Germinal center (tissue), 1 donor: ENCODE measurements at places on chromosomes 7 and 10.

DNA sequence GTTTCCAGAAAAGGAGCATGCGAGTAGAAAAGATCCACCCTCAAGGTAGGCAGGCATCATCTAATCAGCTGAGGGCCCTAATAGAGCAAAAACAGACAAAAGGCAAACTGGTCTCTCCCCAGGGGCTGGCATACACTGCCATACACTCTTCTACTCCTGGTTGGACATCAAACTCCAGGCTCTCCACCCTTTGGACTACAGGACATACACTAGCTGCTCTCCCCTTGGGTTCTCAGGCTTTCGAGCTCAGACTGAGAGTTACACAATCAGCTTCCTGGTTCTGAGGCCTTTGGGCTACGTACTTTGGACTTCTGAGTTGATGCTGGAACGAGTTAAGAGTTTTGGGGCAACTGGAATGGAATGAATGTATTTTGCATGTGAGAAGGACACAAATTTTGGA lies 50.9 kb upstream of the TM9SF3 start:
- no peak for DNase-seq

- DNase-seq = no peak
These were observed 336.8 kb downstream of the ARL4A start for GRCh38 chr7:13024121-13024674.

DNA sequence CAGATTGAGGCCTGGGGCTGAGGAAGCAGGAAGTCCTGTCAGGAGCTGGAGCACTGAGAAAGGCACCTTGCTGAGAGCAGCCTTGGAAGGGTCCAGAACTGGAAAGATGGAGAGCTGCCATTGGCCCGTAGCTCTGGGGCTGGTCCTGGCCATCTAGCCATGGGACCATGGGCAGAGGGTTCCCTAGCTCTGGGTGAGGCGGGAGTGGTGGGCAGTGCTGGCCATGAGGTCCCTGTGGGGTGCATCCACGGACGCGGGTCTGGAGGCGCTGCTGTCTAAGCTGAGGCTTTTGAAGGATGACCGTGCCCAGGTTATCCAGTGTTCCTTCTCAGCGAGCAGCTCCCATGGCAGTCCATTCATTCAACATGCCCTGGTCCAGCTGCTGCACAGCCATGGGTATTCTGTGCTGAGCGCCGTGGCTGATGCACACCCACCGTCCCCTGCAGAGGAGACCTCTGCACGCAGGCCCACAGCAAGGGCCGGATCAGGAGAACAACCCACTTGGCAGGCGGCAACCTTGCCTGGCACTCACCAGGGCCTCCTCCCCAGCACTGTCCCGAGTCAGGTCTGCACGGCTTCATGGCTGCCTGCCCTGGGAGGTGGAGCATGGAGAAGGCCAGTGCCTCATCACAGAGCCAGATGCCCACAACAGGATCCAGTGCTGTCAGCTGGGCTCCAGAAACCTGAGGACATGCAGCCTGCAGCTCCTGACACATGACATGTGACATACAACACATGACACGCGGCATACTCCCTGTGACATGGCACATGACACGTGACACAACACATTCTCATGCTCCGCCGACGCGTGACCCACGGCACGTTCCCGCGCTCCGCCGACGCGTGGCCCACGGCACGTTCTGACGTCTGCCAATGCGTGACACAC lies 121.9 kb downstream of the INPP5A start:
- DNase-seq = no peak

GRCh38 chr7:10934292-10934691 lies 39.4 kb upstream of the PHF14 start:
- no peak for DNase-seq

- no peak for DNase-seq
These were observed 55.2 kb downstream of the GLRX3 start for GRCh38 chr10:130191380-130191779.
